Effector memory CD4-positive, alpha-beta T cell (primary cell): ENCODE measurements at places on chromosomes 12 and 14.

- DNase-seq, result no peak
Observed at GRCh38 chr12:90085494-90086274, 377.0 kb upstream of the ATP2B1 start.

- no peak for DNase-seq
Observed at GRCh38 chr12:15045451-15045850, 72.6 kb downstream of the PDE6H start.

GRCh38 chr12:123269395-123269892, 2.2 kb downstream of the CDK2AP1 start:
- no peak for DNase-seq

GRCh38 chr14:67187826-67188225, 1.4 kb upstream of the GARIN2 start:
- DNase-seq, result no peak

- DNase-seq, result no peak
Observed at GRCh38 chr12:131102493-131102931, 148.8 kb downstream of the ADGRD1 start.

DNA sequence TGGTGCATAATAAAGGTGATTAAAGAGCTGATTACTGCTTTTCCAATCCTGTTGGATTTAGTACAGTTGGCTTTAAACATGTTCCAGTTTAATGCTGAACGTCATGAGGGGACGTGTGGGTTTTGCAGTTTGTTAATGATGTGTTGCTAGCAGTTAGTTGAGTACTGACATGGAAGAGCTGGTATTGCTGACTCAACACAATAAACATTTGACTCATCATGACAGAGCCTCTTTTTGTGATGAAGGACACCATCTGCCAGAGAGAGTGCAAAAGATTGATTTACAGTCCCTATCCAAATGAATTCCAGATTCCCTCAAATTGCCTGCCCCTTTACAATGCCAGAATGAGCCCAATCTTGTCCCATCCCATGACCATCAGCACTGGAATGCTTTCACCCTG, 346.2 kb upstream of the PRICKLE1 start:
- no peak for DNase-seq

GRCh38 chr14:51357250-51357649, 117.2 kb downstream of the TMX1 start:
- no peak for DNase-seq

GRCh38 chr12:105253866-105254513, 18.0 kb upstream of the APPL2 start:
- no peak for DNase-seq

- DNase-seq, result no peak
Observed at GRCh38 chr12:15151161-15152091, 69.8 kb downstream of the RERG start.

DNA sequence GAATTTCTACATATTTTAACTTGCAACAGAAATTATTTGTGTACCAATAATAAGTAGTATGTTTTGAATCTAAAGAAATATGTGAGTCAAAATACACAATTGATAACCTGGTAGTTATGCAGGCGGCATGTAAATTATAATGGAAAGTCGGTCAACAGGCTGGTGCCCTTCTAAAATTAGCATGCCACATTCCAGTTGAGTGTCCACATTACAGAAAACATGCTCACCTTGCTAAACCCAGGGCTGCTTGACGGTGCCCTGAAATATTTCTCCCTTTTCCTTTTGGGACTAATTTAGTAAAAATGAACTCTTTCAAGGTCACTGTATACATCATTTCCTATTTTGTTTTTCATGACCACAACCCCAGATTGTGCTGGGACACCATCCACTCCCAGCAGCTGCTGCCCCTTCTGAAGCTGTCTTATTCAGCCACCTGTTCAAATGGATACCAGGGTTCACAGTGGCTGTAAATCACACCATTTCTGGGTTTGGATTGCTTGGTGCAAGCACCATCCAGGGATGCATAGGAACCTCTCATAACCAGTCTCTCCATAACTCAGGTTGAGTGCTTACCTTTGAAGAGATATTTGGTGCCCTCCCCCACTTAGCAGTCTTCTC, 110.6 kb downstream of the ANO6 start:
- DNase-seq, result no peak

GRCh38 chr12:121767525-121768016, 25.9 kb downstream of the RHOF start:
- no peak for DNase-seq

GRCh38 chr14:71089971-71090370, 182.7 kb downstream of the PCNX1 start:
- no peak for DNase-seq

DNA sequence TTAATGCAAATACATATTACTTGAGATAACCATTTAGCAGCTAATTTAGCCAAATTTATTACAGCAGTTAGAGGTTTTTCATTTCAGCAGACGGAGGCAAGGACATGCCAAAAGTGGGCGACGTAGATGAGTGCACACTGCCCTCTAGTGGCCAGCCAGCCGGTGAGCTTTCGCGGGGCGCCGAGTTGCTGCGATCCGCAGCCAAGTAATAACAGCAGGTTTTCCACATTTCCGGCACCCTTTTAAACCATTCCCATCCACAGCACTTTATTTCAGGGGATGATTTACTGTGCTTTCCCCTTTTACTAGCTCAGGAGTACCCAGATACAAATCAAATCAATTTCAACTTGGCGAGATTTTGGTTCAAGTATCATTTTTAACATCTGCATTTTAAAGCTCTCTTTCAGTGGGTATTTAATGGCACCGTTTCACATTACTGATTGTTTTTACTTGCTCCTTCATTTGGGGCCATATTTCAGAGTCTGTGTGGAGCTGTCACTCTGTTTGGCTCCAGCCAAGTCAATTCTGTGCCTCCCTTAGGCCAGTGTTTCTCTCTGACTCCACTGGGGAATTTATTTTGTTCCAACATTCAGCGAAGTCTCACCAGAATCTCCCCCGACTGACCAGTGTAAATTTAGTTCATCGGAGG, 158.0 kb downstream of the EGLN3 start:
- DNase-seq, result peak; percentile 33

DNA sequence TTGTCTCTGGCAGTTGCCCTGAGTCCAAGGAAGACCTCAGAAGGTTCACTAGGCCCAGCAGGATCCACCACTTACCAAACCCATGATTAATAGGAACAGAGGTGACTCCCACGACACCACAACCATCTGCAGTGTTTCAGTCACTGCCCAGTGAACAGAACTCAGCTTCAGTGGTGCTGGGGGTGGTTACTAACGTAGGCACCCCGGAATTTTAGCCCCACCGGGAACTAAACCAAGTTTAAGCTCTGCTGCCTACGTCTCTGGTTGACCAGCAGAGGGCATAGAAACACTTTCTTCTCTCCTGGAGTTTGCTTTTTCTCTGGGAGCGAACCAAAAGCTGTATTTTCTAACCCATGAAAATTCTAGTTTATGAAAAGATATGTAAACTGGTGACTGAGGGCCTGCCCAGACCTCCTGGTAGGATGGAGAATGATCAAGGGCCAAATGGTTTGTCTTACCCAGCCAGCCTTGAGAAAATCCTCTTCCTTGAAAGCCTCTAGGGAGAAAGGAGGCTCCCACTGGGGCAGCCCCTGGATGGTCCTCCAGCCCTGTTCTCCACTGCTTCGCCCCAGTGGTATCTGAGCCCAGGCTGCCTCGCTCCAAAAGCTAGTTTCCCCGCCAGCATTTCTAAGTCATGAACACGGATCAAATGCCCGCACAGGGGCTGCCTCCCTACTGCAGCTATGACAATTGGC, 379.8 kb downstream of the DPF3 start:
- DNase-seq, result no peak

- peak; percentile 82 for DNase-seq
Observed at GRCh38 chr12:46214668-46215436, 54.0 kb downstream of the SLC38A1 start.

GRCh38 chr12:28050606-28051005, 78.1 kb upstream of the PTHLH start:
- DNase-seq, result no peak

GRCh38 chr14:89422952-89423345, 5.9 kb upstream of the FOXN3 start:
- DNase-seq, result no peak

- DNase-seq, result peak; percentile 40
Observed at GRCh38 chr12:108950991-108951739, 69.7 kb downstream of the SVOP start.

- no peak for DNase-seq
Observed at GRCh38 chr12:115194448-115194847, 510.5 kb upstream of the TBX3 start.

- DNase-seq, result no peak
Observed at GRCh38 chr12:79524507-79525148, 166.1 kb downstream of the PAWR start.

DNA sequence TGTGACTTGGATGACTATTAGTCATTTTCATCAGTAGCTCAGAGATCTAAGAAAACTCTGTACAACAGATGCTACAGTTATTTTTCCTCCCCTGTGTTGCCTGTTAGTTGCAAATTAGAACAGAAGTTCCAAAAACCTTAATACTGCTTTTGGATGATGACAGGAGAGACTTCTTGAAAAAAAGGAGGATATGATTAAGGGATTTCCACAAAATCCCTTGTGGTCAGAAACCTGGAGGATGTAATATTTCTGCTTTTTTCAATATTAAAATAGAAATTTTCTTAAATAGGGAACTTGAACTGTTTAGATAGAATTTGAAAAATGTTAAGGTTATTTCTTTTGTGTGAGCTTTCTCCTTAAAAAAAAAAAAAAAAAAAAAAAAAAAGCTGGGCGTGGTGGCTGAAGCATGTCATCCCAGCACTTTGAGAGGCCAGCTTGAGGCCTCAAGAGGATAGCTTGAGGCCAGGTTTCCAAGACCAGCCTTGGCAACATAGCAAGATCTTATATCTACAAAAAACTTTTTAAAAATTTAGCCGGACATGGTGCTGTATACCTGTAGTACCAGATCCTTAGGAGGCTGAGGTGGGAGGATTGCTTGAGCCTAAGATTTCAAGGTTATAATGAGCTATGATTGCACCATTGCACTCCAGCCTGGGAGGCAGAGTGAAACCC, 14.1 kb downstream of the CMAS start:
- DNase-seq, result no peak

DNA sequence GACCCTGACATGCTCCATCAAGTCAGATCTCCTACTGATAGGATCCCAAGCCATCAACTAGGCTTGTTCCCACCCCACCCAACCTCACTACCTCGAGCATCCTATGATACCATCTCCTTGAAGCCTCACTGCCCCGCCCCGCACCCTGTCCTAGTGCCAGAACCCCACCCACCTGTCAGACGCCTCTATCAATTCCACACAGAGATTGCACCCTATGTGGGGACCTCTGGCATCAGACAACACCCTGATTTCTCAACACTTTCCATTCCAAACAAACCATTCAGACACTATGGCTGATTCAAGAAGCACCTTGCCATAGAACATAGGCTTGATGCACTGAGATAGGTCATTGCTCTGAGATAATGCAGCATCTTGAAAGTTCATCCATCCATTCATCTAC, 3.1 kb upstream of the GLTP start:
- DNase-seq, result no peak

DNA sequence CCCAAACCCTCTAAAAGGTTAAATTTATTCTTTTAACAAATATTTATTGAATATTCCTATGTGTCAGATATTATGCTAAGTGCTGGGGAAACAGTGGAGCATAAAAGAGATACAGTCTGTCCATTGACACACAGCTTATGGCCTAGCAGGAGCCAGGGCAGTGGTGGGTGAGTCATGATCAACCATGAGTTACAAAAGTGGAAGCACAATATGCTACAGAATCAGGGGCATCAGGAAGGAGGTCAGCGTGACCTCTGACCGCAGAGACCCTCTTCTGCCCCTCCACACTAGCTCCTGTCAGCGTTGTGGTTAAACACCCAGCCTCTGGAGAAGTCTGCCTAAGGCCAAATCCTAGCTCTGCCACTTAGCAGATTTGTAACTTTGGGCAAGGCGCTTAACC, 4.7 kb upstream of the PPP1R1A start:
- no peak for DNase-seq

DNA sequence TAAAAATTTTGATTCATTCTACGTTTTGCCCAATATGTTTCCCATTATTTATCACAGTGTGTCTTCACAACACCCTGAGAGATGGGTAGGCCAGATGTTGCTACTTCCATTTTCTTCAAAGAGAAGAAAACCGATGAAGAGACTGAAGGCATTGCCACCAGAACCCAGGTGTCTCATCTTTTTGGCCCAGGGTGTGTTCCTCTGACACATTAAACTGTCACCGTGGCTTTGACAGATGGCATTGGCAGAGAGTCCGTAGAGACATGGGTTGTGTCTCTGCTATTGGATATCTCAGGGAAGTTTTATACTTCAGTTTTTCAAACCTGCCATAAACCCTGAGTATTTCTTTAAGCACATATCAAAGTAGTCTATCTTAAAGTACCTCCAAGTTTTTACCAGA, 11.3 kb upstream of the NUDT4 start:
- no peak for DNase-seq

DNA sequence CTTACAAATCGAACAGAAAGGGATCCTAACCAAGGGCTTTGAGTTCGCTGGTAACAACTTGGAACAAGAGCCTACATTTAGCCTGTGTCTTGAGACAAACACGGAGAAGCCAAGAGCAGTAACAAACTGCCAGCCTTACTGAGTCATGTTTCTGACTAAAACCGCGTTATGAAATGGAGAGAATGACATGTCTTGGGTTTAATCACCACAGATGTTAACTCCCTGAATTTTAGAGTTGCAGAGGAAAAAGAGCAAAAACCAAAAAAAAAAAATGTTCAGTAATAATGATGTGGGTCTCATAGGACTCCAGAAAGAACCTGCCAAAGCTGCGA, 1.0 kb downstream of the BLTP3B start:
- no peak for DNase-seq

DNA sequence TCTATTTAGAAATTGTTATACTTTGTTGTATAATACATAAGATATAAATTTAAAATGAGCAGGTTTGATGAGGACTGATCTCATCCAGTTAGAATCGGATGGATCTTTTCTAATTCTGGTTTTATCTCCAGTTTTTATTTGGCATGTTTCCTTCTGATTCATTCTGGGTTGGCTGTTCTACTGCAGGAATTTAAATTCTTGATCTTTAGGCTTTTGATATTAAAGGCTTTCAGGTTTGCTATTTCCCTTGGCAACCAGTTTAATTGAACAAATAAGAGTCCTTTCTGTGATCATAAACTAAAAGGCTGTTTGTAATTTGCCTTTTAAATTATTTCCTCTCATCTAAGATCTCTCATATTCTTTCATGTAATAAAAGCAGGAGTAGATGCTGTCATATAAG, 83.4 kb downstream of the PDE6H start:
- DNase-seq, result no peak

GRCh38 chr14:89618330-89618708, 201.3 kb upstream of the FOXN3 start:
- no peak for DNase-seq

DNA sequence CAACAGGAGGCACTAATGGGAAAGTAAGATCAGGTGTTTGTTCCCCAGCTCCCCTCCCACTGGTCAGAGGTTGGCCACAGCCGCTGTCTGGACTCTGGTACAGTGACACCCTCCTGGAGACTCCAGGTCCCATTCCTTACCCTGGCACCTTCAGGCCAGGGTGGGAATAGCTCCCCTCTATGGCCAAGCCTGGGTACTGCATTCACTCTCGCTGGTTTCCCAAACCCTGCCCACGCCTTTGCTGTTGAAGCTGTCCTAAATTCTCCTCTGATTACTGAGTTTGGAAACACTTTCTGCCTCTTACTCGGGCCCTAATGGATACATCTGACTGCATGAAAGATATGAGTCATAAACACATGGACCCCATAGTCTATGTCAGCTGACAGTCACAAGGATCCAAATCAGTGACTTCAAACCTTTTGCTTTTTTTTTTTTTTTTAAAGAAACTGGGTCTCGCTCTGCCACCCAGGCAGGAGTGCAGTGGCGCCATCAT, 17.9 kb downstream of the HRK start:
- no peak for DNase-seq

GRCh38 chr14:79730953-79731352, 480.4 kb downstream of the DIO2 start:
- DNase-seq, result no peak
